Stimulated activated CD8-positive, alpha-beta memory T cell treated with anti-CD3 and anti-CD28 coated beads, Interleukin-15, amount 100 ng/mL, for 48 hours (primary cell): ENCODE measurements at places on chromosomes 5 and 9.
A peak's percentile ranks its signal among the peaks of the same experiment; 100 is the strongest.

GRCh38 chr9:132923346-132923902, 21.0 kb downstream of the TSC1 start:
- DNase-seq = no peak

GRCh38 chr5:93870649-93871048, 129.2 kb upstream of the POU5F2 start:
- DNase-seq = no peak

GRCh38 chr5:2147504-2148311, 265.0 kb upstream of the IRX4 start:
- DNase-seq = no peak

- DNase-seq = no peak
Observed at GRCh38 chr5:3612591-3613042, 17.0 kb downstream of the IRX1 start.

DNA sequence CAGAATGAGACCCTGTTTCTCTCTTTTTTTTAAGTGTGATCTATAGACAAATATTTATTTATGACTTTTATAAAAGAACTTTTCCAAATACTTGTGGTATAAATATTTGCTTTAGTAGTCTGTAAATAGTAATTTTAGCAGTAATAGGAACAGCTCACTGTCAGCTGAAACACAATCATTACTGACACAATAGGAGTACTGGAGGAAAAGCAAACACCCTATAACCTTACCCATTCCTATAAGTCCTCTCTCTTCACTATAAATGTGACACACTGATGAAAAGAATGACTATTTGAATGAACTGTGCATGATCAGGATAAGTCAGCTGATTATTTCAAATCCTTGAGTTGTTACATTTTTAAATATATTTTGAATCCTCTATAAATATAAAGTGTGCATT, 72.4 kb downstream of the CDH12 start:
- no peak for DNase-seq

- peak; percentile 76 for DNase-seq
Observed at GRCh38 chr5:140251527-140251973, 51.4 kb downstream of the PFDN1 start.
